ENCODE measurements at places on chromosomes 12 and 14. TPM values are rescaled to one million over a fixed set of nuclear protein-coding genes. Genes with fewer than 3 reads are reported as not detected.

The PSMA6 gene
- 130 TPM for total RNA-seq

The RASSF8 gene
- total RNA-seq = 0.35 TPM

The KRT80 gene
- not detected for total RNA-seq

The CEBPE gene
- total RNA-seq = not detected

The PDZRN4 gene
- not detected for total RNA-seq

The RFX4 gene
- not detected for total RNA-seq

The GPATCH2L gene
- total RNA-seq = 90.4 TPM

The FKBP4 gene
- 28.1 TPM for total RNA-seq

Measured in natural killer cell (primary cell).